Stimulated activated naive CD8-positive, alpha-beta T cell treated with anti-CD3 and anti-CD28 coated beads, Interleukin-15, amount 100 ng/mL, for 72 hours (primary cell): ENCODE measurements at places on chromosomes 12 and 14.

GRCh38 chr14:31944256-31945073 is 132.6 kb upstream of the ARHGAP5 start:
- no peak for DNase-seq

DNA sequence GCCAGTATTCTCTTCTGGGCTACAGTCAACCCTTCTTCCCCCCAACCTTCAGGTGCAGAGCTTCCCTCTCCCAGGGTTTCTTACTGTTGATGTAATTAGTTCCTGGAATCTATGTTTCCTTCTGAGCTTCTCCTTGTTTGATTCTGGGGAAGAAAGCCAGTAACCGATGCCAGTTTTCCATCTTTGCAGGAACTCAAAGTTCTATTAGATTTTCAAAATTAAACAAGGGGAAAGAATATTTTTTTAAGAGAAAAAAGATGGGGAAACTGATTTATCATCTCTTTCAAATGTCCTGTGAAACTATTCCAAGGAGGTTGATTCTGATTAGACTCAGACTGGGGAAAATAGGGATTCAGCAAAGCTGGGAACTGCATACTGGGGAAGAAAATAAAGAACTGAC is 17.9 kb upstream of the FAM234B start:
- DNase-seq = no peak

DNA sequence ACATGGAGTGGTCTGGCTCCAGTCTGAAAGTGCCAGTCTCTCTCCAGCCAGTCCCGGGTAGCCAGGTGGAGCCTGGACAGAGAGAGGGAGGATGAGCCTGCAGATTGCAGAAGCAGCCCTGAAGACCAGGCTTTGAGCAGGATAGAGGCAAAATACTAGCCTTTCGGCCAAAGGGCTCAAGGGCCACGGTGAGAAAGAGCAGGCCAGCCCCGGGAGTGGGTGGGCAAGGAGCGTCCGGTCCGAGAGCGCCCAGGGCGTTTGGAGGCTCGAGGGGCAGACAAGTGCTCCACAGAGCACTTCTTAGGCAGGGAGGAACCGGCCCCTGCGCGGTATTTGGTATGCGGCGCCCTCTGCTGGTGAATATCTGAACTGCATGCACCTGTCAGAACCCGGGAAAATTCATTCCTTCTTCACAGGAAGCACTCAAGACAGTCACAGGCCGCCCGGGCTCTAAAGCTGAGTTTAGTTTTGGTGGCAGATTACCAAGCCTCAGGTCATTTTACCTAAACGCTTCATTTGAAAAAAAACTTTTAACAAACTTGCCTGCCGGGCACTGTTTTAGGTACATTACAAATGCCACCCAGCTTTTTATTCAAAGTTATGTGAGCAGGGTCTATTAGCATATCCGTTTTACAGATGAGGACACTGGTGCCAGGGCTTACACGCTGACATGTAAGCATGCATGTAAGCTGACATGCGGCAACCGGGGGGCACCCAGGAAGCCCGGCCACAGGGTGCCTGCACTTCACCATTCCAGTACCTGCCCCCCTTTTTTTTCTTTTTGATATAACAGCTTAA is 21.0 kb upstream of the PSMC1 start:
- DNase-seq = peak; percentile 62

GRCh38 chr12:26741584-26742227 is 91.3 kb downstream of the ITPR2 start:
- DNase-seq = no peak

- DNase-seq = no peak
Observed at GRCh38 chr14:21874167-21874566, 200.5 kb upstream of the OR4E1 start.

DNA sequence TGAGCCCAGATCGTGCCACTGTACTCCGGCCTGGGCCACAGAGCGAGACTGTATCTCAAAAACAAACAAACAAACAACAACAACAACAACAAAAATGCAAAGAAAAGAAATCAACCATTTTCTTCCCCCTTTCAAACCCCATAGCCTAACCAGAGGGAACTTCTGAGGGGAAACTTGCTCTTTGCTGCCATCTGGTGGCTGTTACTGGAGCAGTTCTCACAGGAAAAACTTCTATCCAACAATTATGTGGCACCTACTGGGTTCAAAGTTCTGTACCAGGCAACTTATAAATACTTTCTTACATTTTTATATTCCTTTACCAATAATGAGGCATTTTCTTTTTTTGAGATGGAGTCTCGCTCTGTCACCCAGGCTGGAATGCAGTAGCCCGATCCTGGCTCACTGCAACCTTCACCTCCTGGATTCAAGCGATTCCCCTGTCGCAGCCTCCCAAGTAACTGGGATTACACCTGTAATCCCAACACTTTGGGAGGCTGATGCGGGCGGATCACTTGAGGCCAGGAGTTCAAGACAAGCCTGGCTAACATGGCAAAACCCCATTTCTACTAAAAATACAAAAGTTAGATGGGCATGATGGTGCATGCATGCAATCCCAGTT is 50.9 kb upstream of the BICDL1 start:
- DNase-seq = peak; percentile 53

DNA sequence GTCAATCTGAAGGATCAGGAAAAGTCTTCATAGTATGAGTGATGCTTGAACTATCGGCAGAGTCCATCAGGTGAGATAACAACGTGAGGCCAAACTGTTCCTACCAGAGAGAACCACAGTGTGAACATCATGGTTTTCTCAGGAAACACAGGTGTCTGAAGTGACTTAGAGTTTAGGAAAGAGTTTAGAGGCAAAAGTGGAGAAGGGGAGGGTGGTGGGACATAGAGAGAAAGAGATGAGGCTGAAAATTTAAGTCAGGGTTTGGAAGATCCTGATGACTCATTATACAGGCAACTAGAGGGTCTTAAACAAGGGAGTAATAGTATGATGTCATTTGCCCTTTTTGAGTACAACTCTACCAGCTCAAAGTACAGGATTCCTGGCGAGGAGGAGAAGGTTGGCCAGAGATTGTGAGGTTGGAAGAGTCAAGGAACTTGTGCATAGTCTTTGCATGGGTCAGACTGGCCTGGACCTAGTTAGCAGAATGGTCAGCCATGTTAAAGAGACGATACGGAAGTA is 16.0 kb downstream of the CPNE8 start:
- DNase-seq = no peak

DNA sequence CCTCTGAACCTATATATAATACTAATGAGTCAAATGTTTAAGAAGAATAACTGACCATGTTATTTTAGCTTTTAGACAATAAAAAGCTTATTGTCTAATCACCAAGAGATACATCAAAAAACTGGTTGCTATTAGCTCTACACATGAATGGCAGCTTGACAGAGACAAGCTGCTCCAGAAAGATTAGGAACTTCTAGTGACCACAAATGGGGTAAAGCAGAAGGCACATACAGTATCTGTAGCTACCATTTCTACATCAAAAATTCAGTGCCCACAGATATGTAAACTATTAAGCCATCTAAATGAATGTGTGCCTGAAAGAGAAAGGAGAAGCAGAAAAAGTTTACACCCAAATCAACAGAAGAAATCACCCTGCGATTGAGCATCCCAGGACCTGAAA is 2.4 kb downstream of the AREL1 start:
- DNase-seq = no peak

DNA sequence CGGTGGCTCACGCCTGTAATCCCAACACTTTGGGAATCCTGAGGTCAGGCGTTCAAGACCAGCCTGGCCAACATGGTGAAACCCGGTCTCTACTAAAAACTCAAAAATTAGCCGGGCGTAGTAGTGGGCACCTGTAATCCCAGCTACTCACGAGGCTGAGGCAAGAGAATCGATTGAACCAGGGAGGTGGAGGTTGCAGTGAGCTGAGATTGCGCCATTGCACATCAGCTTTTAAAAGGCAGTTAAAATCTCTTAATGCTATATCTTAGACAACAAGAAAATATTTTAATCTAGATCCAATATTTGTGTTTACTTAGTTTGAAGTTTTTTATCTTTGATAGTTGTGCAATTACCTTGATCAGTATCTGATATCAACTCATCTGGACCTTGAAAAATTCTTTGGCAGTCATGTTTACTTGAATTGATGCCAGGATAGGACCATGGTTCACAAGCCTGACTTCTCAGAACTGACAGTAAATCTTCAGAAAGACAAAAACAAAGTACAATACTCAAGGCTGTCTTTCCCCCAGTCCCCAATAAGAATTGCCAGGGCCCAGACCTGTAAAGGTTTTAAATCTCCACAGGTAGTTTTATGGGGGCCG is 135.0 kb upstream of the AEBP2 start:
- no peak for DNase-seq

- no peak for DNase-seq
Observed at GRCh38 chr12:126084480-126084879, 1019.2 kb downstream of the AACS start.

- DNase-seq = no peak
Observed at GRCh38 chr14:85572011-85572410, 42.1 kb downstream of the FLRT2 start.
